ENCODE measurements at places on chromosomes 3 and 15.

DNA sequence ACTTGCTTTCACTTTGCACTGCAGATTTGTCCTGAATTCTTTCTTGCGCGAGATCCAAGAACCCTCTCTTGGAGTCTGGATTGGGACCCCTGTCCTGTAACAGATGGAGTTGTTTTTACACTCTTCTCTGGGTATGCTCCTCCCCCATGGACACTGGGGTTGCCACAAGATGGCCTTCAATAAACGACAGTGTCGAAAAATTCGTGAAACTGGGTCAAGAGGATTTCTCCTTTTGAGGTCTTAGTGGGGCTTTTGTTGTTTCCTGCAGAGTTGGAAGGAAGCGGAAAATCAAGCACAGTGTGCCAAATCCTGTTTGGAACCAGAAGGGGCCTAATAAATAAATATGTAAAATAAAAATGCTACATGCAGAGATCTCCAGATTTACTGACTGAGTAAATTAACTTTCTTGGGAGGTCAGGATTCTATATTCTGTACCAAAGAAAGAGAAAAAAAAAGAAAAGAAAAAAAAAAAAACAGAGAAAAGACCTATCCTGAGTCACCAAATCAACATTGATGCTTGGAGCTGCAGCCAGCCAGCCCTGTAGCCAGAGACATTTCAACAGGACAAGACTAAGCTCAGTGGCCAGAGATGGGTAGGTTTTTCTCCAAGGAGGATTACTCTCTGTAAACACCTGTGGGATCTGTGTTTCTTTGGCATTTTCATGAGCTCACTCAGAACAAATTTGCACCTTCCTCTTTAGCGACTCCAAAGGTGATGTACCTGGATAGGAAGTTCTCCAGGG lies 24.8 kb downstream of the CCDC80 start:
- no peak for DNase-seq

DNA sequence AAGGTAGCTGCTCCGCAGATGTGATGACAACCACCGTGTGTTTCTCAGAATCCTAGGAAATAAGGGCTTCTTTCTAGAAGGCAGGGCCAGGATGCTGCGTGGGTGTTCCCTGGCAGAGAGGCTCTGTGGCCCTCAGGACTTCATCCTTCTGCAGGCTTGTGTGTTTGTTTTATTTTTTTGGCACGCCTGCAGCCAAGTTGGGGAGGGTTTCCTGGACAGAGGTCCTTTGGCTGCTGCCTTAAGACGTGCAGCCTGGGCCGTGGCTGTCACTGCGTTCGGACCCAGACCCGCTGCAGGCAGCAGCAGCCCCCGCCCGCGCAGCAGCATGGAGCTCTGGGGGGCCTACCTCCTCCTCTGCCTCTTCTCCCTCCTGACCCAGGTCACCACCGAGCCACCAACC lies at the start of gene CLEC3B:
Gene CLEC3B, plus strand, starts transcription at position 266 of the 400 bp plus-strand sequence. Its CDS starts 60 bp downstream, at position 326.
- DNase-seq, result no peak

DNA sequence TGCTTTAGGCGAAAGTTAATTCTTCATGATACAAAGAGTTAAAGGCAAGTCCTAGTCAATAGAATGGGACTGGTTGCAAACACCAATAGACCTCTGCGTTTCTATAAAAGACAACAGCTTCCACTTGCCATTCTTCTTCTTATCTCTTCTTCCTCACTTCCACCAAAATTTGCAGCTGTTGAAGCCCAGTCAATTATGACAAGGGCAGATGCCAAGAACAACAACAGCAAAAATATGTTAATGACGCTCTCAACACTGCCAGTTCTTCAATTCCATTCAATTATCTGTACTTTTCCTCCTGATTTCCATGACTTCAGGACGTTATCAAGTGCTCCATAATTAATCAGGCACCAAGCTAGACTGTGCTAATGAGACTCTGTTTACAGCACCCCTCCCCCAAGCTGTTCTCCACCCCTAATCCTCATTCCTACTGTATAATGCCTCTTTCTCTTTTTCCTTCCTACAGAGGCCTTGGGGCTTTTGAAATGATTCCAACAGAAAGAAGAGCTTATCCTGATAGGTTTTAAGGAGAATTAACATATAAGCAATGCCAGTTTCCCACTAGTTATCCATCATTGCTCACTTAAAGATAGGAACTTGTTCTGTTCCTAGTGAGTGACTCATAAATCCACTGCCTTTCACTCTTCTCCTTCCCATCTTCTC lies 1160.5 kb downstream of the IGSF11 start:
- no peak for DNase-seq

- no peak for DNase-seq
Observed at GRCh38 chr3:7999384-7999783, 502.2 kb upstream of the LMCD1 start.

DNA sequence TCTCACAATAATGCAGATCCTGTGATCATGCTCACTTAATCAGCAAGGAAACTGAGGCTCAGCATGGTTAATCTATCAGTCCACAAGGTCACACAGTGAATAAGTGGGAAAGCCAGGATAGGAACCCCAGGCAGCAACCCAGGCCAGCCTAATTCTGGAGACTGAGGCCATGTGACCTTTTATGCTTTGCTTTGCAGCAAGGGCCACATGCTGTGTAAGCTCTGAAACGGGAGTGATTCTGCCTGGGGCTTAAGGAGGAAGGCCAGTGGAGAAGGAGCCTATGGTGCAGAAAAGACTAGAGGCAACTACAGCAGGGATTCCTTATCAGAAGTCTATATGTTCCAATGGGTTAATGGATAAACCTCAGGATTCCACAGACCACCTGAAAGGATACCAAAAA lies 157.6 kb upstream of the PPP2R3A start:
- DNase-seq, result no peak

GRCh38 chr3:55654123-55654760 lies 167.1 kb upstream of the WNT5A start:
- DNase-seq, result no peak

GRCh38 chr3:45993421-45994027 lies 2.1 kb downstream of the FYCO1 start:
- no peak for DNase-seq

DNA sequence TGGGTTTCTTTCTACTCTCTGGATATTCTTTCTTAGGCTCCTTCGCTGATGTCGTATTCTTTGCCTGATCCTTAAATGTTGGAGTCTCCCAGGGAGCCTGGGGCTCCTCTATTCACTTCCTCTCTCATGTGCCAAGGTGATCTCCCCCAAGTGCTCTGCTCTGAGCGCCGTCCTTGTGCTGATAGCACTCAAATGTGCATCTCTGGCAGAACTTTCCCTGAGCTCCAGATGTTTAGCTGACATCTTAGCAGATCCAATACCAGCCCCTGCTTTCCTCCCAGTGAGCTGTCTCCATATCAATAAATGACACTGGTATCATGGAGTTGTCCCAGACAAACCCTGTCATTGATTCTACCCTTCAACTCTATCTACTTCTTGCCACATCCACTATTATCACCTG lies 62.4 kb downstream of the NTRK3 start:
- no peak for DNase-seq

GRCh38 chr3:24521420-24522145 lies 26.9 kb upstream of the THRB start:
- no peak for DNase-seq

DNA sequence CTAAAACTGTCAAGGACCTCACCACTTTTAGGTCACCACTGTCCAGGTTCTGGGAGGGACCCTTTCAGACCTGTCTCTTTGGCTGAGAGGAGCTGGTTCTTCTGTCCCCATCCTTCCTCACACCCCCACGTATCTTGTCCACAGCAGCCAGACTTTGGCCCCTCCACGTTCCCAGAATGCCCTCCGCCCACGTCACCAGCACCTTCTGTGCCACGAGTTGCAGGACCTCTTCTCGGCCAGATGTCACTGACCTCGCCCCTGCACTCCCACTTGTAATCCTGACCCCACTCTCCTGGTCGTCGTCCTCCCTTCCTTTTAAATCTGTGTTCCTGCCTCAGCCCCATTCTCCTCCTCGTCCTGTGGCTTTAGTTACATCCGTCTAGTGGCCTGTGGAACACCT lies 22.6 kb upstream of the SEC13 start:
- no peak for DNase-seq

DNA sequence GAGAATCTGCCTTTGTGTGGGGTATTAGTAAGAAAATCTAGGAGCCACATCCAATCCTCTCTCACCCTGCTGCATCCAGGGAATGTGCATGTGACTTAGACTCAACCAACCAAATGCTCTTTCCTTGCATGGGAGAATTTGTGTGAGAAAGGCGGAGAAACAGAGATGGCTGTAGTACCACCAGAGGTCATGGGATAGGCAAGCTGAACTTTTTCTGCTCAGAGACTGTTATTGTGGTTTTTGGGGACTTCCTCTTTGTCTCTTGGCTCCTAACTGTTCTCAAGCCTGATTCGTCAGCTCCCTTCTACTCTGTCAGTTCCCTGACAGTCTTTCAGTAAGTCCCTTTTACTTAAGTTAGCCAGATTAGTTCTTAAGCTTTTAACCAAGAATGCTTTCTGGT lies 2.6 kb upstream of the ZSCAN2 start:
- DNase-seq, result no peak

GRCh38 chr3:28242519-28242918 lies 1.1 kb downstream of the CMC1 start:
- no peak for DNase-seq

GRCh38 chr3:37899101-37899707 lies 37.5 kb downstream of the CTDSPL start:
- no peak for DNase-seq

DNA sequence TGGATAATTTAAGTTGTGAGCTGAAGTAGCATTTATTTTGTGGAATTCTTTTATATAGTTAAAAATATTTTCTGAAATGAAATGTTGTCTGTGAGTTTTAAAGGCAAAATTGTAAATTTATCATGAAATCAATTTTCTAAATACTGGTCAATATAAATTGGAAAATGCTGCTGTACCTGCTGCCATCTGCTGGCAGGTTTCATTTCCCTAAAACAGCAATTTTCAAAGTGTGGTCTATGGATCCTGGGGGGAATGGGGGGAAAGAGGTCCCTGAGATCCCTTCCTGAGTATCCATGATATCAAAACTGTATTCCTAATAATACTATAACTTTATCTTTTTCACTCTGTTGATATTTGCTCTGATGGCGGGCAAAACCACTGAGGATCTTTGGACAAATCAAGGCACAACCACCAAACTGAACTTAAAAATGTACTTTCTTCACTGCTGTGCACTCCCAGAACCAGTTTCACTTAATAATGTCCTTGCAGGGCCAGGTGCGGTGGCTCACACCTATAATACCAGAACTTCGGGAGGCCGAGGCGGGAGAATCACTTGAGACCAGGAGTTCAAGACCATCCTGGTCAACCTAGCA lies 17.2 kb upstream of the CCR4 start:
- DNase-seq, result no peak

DNA sequence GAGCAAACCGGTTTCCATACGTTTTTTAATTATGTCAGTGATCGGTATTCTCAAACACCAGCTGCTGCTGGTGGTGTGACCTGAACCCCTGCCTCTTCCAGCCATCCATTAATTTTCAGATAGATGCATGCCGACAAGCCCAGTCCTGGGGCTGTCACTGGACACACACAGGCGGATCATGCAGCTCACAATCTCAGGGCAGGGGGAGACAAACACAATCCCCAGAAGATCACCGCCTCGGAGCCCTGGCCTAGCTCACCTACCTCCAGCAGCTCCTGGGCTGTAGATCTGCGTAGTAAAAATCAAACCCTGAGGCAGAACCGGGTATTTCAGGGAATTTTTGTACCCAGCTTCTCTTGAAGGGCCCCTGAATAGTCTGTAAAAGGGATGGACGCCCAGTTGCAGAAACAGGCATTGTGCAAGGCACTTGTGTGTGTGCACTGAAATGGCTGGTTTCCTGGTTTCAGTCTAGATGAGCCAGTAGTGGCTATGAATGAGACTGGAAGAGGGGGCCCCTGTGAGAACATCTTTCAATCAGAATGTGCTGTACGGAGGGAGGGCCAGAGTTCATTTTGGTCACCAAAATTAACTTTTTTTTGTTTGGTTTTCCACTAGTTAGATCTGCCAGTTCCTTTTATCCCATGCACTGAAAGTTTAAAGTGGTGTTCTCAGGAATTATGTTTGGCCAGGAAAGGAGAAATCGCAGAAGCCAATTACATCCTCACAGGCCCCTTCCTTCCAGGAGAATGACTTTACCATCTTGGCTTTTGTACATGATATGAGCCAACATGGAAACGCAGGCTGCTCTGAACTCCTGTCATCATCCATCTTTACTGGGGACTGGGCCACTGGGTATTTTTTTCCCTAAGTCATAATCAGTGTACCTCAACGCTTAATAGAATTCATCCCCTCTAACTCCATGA lies 55.0 kb upstream of the RPL32 start:
- DNase-seq, result no peak

- DNase-seq, result no peak
Observed at GRCh38 chr3:20051123-20051806, 11.0 kb downstream of the KAT2B start.

DNA sequence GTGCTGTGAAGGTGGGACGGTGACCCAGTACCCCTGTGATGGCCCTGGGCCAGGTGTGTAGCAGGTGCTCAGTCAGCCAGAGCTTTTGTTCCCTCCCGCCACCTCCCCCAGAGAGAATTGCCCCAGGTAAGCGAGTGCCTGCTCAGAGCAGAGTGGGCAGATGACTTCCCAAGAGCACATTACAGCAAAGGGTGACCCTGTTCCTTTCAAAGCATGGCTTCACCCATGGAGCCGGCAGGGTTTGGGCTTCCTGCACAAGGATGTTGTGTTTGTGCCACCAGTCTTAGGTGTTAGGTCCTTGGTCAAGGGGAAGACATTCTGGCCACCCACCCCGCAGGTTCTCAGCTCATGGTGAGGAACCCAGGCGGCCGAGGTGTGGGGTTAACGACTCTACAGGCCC lies 30.7 kb downstream of the SLC6A6 start:
- no peak for DNase-seq

DNA sequence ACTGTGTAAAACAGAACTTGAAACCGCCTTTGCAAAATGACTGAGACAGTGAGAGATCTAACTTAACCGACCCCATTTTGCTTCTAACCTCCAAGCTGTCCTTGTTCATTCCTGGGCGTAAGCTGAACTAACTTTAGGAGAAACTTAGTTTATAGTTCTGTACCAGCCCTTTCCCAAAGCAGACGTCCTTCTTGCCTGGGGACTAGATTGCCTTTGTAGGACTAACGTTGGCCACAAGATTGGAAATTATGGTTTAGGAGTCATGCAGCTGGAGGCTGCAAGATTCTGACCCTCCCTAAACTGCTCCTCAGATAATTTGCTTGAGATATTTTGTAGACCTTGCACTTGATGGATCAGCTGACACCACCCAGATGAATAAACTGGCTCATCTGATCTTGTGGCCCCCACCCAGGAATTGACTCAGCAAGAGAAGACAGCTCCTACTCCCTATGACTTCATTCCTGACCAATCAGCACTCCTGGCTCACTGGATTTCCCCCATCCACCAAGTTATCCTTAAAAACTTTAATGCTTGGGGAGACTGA lies 219.9 kb upstream of the PROK2 start:
- no peak for DNase-seq
